WTC11 (cell line): ENCODE measurements at places on chromosomes 6 and 20. TPM values are rescaled to one million over a fixed set of nuclear protein-coding genes. Genes with fewer than 3 reads are reported as not detected.

- no peaks in the 10 kb centered on the region; the same call in 1 of the 2 replicates for H3K27me3 ChIP-seq
- H3K36me3 ChIP-seq, result no peaks in the 10 kb centered on the region
- H3K4me1 ChIP-seq, result peaks cover 11% of the 10 kb centered on the region
- DNase-seq, result no peak
Measured at GRCh38 chr6:139243536-139243935, 48.3 kb downstream of the TXLNB start.

- H3K36me3 ChIP-seq, result no peaks in the 10 kb centered on the region
- peaks cover 80% of the 10 kb centered on the region for H3K4me1 ChIP-seq
- no peaks in the 10 kb centered on the region; the same call in 1 of the 2 replicates for H3K27me3 ChIP-seq
- no peak for DNase-seq
Measured at GRCh38 chr6:148347441-148348054, 4.9 kb downstream of the SASH1 start.

DNA sequence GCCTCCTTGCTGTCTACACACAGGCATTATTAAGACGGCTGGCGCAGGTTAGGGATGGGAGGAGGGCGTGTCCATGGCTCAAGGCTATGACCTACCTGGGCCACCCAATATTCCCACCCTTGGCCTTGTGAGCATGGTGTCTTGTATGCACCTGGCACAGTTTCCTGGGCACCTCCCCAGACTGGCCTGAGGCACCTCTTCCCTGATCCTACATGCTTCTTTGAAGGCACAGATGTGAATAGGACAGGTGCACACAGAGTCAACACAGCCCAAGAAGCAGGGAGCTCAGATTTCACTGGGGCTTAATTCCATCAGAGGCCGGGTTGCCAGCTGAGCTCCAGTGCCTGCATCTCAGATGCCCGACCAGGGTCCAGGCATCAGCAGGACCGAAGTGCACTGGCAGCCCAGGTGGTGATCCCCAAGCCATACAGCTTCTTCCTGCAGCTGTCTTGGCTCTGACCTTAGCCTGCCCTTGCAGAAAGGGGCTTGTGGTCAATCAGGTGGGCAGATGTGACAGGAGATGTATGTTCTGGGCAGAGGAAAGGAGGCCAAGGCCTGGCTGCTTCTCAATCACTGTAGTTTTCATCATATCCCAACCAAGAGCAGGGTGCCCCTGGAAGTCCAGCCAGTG lies 287.7 kb downstream of the CLIC5 start:
- no peaks in the 10 kb centered on the region for H3K36me3 ChIP-seq
- no peak overlapping the region for H3K4me3 ChIP-seq
- peaks cover 5% of the 10 kb centered on the region; the same call in 1 of the 2 replicates for H3K4me1 ChIP-seq

DNA sequence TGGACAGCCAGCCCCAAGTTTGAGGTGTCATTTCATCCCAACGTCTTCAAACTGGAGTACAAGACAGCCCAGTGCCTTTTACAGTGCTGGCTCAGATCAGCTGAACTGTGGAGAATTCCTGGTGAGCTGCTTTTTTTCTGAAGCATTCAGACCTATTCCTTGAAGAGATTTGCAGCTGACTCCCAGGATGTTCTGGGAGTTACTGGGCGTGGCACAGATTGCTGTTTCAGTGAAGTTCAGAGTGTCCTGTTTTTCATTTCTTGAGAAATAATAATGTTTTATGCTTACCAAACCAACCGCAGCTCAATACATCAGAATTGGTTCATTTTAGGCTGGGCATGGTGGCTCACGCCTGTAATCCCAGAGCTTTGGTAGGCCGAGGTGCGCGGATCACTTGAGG lies 33.4 kb upstream of the SRPK1 start:
- no peak for DNase-seq
- H3K4me3 ChIP-seq, result no peak overlapping the region
- H3K27ac ChIP-seq, result no peak overlapping the region

GRCh38 chr20:49291200-49291599 lies 13.3 kb upstream of the ZNFX1 start:
- H3K27me3 ChIP-seq, result no peaks in the 10 kb centered on the region
- no peak for DNase-seq
- peaks cover 61% of the 10 kb centered on the region for H3K4me1 ChIP-seq
- H3K27ac ChIP-seq, result peak overlapping the region; percentile 93
- H3K4me3 ChIP-seq, result no peak overlapping the region
- H3K36me3 ChIP-seq, result peaks cover 56% of the 10 kb centered on the region

- no peaks in the 10 kb centered on the region for H3K4me1 ChIP-seq
- peaks cover 19% of the 10 kb centered on the region for H3K36me3 ChIP-seq
- DNase-seq, result no peak
- no peak overlapping the region for H3K4me3 ChIP-seq
Measured at GRCh38 chr20:60759651-60760050, 492.4 kb upstream of the CDH4 start.

DNA sequence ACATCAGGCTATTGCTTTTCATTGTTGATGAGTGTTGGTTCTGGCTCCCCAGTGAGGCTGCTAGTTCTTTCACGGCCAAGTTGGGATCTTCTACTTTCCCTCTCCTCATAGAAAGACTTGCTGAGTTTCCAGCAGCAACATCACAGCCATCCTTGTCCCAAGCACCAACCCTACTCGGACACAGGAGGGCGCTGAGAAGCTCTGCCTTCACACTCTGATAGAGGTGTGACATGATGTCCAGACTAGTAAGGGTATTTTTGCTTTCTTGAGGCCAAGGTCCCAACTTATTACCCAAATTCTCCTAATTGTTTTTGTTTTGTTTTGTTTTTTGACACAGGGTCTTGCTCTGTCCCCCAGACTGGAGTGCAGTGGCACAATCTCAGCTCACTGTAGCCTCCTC lies 3.0 kb upstream of the GCM1 start:
- no peaks in the 10 kb centered on the region for H3K4me1 ChIP-seq
- DNase-seq, result peak; percentile 67
- H3K27ac ChIP-seq, result no peak overlapping the region
- H3K27me3 ChIP-seq, result peaks cover 7% of the 10 kb centered on the region; the same call in 1 of the 2 replicates
- H3K36me3 ChIP-seq, result no peaks in the 10 kb centered on the region

DNA sequence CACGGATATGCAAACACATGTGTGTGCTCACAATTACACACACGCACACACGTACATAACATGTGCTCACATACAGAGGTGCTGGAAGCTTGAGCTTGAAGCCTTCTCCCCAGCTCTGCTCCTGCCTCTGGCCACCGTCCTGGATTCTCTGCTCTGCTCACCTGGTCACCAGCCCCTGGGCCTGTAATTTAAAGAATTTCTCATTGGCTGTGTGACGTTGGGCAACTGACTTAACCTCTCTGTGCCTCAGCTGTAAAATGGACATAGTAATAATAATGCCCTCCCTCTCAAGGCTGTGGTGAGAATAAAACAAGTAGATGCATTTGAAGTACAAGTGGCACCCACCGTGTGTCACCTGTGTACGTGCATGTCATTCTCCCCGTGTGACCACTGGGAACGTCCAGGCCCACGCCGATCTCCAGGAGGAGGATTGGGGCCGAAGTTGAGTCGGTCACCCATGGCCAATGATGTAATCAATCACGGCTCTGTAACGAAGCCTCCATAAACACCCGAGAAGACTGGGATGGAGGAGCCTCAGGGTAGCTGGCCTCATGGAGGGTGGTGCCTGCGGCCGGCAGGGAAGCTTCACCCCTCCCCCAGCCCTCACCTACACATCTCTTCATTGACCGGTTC lies 160.9 kb upstream of the AFDN start:
- no peak for DNase-seq
- H3K36me3 ChIP-seq, result peaks cover 2% of the 10 kb centered on the region; the same call in 1 of the 2 replicates
- no peak overlapping the region for H3K4me3 ChIP-seq
- peak overlapping the region; percentile 4; the same call in 1 of the 2 replicates for H3K27ac ChIP-seq
- H3K4me1 ChIP-seq, result peaks cover 7% of the 10 kb centered on the region; the same call in 1 of the 2 replicates

The ARMH2 gene
- not detected in 3 replicates for total RNA-seq

The SRSF6 gene
- 107 to 141 TPM (median 139 TPM) in 3 replicates for total RNA-seq

The ABHD16B gene
- 0.11 TPM in 1 of 3 replicates, not detected in the others for total RNA-seq

The BLTP3A gene
- total RNA-seq, result 17.2 to 18.7 TPM (median 17.8 TPM) in 3 replicates
